ENCODE measurements at places on chromosomes 12 and 14.

DNA sequence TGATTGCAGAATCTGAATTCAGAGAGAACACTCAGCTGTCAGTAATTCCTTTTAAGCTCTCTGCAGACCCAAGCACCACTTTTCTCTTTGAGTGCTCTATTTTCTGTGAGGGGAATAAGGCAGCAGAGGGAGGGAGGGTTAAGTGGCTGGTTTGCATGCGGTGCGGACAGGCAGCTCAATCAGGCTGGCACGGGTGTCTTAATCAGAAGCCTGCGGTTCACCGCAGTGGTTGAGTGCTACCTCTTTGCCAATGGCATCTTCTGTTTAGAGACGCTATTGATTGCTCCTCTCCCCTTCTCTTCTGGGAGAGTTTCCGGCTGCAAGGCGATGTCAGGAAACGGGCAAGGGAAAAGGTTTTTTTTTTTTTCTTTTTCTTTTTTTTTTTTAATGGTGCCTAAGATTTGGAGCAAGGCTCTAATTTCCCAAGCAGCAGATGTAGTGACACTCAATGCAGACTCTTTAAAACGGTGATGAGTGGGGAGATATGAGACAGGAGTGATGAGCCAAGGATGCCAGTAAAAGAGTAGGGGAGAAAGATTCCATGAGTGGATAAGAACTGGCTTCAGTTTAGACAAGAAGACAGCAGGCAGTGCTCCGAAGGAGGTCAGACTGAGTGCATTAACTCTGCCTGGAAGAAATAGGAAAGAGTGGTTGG lies 533.7 kb upstream of the SEL1L start:
- no peak for DNase-seq

DNA sequence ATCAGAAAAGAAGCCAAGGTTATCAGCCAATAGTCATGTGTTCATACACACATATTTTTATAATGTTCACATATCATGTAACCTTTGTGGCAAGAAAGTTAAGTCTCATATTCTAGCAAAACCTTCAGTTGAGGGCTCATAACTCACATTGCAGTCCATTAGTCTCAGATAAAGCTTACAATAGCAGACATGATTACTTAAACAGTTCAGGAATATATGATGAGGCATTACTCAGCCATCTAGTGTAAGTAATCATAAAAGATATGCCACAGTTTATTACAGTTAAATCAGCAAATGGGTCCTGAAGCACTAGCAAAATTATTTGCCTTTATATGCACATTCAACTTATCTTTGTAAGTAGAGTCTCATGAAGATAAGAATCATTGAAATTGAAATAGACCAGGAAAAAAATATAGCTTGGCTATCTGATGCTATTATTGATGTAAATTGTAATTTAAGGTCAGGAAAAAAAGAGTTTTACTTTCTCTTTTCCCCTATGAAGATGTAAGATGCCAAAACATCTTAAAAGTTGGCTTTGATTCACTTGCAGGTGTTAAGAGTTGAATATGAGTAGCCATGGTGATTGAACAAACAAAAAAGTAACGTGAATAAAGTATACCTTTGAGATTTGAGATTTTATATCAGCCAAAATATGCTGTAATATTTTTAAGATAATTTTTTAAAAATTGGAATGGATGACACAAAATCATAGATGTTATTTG lies 537.0 kb downstream of the SLC6A15 start:
- no peak for DNase-seq

GRCh38 chr12:41189395-41190251 lies 1.5 kb downstream of the PDZRN4 start:
- no peak for DNase-seq

GRCh38 chr14:40028991-40029390 lies 596.8 kb upstream of the FBXO33 start:
- DNase-seq, result no peak

GRCh38 chr14:105536691-105537579 lies 10.6 kb downstream of the TMEM121 start:
- DNase-seq, result no peak

DNA sequence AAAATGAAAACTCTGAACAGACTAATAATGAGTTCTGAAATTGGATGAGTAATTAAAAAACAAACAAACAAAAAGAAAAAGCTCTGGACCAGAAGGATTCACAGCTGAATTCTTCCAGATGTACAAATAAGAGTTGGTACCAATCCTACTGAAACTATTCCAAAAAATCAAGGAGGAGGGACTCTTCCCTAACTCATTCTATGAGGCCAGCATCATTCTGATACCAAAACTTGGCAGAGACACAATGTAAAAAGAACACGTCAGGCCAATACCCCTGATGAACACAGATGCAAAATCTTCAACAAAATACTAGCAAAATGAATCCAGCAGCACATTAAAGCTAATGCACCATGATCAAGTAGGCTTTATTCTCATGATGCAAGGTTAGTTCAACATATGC lies 183.9 kb upstream of the CNOT2 start:
- no peak for DNase-seq

GRCh38 chr12:98735821-98736220 lies 90.7 kb downstream of the APAF1 start:
- no peak for DNase-seq

GRCh38 chr14:54669721-54670561 lies 103.0 kb downstream of the SAMD4A start:
- DNase-seq, result peak; percentile 68

GRCh38 chr14:74015963-74016362 lies 3.1 kb downstream of the ENTPD5 start:
- DNase-seq, result no peak

DNA sequence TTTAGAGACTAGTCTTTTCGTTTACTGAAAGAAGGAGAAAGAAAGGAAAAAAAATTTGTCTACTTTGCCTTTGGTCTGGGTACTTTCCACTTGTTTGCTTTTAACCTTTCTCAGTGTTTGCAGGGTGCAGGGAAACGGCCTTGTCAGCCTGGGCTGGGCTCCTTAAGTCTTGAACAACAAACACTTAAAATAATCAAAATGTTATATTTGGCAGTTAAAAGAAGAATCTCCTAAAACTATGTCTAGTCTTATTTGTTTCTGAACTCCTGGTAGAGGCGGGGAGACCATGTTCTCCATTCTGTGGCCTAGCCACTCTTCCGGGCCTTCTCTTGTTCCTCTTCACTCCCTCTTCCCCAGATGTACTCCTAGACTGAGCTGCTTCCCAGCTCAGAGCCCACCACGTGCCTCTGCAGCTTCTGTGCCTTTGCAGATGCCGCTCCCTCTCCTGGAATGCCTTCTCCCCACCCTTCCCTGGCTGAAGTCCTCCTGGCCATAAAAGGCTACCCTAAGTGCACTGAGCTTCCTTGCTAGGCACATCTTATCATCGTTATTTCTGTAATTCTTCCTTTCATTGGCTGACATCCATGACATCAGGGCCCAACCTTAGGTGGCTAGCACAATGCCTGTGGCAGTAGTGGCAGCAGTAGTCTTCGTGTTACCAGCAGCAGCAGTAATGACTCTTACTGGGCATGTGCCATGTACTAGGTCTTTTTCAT lies 432.9 kb downstream of the ZFP36L1 start:
- no peak for DNase-seq

GRCh38 chr14:38079268-38079667 lies 128.4 kb upstream of the SSTR1 start:
- DNase-seq, result no peak

GRCh38 chr14:91410771-91411536 lies 6.7 kb downstream of the CCDC88C start:
- DNase-seq, result no peak

DNA sequence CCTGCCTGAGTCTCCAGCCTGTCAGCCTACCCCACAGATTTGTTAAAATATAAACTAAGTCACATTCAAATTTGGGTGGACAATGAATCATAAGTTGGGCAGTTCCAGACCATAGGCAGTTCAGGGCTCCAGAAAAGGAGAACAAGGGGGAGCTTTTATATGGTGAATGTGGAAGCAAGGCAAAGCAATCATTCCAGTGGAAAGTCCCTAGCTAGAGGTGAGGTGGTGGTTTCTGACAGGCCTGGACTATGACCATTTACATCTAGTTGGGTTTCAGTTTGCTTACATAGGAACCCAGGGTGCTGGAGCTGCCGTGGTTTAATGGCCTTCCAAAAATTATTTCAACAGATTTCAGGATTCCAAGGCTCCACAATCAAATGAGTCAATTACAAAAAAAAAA lies 207.3 kb downstream of the AEBP2 start:
- no peak for DNase-seq

- no peak for DNase-seq
Observed at GRCh38 chr14:61502459-61503093, 181.2 kb downstream of the PRKCH start.

Measured in NK-92 treated with Interleukin-12 subunit alpha and Interleukin-12 subunit beta, amount 100 ng/mL, for 24 hours (cell line).